ENCODE measurements at places on chromosomes 2 and 18.

- no peak for DNase-seq
These were observed 127.5 kb downstream of the NFATC1 start for GRCh38 chr18:79523206-79523735.

DNA sequence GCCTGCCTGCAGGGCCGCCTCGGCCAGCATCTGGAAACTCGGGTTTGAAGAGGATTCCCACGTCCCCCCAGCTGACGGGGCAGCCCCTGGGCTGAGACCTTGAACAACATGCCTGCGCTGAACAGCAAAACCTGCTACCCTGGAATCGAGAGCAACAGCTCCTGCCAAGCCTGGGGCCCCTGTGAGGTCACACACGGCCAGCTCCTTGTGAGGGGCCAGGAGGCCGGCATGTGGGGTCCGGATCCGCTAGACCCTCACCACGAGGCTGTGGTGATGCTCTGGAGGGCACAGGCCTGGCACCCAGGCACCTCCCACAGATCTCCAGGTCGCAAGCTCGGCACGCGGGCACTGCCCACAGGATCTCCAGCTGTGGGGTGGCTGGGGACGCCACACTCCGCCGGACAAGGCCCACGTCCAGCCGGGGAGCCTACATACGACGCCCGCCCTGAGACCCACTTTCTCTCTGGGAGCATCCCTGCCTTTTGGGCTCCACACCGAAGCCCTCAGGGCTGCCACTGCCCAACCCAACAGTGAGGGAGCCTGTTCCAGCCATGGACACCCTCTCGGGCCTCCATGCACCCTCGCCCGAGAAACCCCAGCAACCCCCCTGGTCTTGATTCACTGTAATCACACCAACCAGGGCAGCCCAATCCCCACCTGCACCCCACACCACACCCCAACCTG, 34.1 kb downstream of the SLC66A2 start:
- DNase-seq, result no peak

DNA sequence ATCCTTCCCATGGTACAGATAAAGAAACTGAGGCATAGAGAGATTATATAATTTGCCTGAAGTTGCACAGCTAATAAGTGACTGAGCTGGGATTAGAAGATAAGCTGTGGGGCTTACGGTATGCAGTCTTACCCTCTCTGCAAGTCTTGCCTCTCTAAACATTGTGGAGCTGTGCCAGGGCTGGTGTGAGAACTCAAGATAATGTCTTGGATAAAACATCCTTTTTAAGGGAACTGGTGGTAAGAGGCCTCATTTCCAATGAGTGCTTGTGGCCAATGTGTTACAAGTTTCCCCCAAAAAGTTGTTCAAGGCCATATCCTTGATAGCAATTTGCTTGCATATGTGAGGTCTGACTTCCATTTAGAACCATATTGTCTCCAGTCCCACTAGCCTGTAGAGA, 84.3 kb upstream of the ETAA1 start:
- no peak for DNase-seq

GRCh38 chr2:214077727-214078126, 333.1 kb upstream of the VWC2L start:
- no peak for DNase-seq

- DNase-seq, result no peak
These were observed 100.7 kb downstream of the ANKRD44 start for GRCh38 chr2:197209742-197210408.

GRCh38 chr2:232441147-232441651, 14.8 kb upstream of the ALPI start:
- DNase-seq, result no peak

DNA sequence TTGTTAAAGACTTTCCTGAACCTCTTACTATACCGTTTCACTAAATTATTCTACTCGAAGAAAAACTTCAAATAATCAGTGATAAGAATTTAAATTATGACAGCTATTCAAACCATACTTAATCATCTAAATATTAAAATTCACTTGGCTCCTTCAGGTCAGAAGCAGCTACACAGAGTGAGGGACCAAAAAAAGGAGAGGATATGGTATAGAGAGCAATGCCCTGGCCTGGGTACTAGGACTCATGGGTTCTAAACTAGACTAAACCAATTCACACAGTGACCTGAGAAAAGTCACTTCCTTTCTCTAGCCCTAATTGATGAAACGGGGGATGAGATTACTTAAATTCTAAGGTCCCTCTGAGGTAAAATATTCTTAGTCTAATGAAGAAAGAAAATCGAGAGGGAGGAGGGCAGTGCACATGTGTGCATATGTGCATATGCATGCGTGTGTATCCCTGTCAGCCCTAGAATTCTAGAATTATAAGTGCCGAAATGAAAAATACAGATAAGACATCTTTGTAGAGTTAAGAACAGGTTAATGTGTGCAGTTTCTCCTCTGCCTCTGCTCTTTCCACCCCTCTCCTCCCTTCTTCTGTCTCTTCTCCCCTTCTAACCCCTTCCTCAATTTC, 11.2 kb downstream of the STRN start:
- no peak for DNase-seq

DNA sequence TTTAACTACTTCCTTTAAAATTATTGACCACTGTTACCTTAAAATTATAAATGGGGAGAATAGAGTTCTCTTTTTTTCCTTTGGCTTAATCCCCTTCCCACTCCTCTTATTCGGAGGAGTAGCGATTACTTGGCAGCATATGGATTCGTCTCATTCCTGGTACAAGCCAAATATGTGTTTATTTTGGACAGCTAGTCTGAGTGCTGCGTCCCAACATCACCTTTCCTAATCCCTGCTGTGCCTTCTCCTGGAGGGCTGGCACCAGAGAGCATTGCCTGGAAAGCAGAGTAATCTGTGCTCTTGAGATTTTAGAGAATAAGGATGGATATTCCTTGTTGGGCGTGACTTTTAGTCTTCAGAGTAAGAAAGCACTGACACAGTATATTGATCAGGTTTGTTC, 185.6 kb downstream of the AGAP1 start:
- no peak for DNase-seq

DNA sequence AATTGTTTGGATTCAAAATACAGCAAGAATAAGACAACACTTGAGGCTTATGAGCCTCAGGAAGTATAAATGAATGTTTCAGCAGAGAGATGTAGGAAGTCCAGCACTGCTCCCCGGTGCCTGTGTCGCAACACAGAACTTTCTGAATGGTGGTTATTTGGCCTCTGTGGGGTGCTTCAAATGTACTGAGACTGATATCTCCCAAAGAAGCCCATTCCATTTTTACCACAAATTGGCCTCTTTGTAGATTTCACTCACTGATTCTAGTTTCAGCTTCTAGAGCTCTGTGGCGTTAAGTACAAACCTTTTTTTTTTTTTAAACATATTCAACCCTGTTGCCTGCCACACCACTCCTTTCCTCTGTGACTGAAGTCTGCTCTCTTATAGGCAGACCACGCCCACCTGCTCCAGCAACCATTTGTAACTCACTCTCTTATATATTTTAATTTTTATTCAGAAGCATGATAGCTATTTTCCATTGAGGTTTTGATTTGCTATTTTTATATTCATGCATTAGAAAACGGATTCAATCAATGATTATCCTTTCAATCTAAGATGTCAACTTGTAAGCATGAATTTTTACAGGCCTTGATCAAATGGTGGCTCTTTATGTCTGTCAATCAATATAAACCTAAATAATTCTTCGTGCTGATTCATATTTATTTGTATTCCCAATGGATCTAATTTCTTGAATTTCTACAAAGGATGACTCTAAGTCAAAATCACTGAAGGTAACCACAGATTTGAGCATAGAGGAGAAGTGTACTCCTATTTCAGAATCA, 277.1 kb upstream of the CCDC68 start:
- DNase-seq, result peak; percentile 31

DNA sequence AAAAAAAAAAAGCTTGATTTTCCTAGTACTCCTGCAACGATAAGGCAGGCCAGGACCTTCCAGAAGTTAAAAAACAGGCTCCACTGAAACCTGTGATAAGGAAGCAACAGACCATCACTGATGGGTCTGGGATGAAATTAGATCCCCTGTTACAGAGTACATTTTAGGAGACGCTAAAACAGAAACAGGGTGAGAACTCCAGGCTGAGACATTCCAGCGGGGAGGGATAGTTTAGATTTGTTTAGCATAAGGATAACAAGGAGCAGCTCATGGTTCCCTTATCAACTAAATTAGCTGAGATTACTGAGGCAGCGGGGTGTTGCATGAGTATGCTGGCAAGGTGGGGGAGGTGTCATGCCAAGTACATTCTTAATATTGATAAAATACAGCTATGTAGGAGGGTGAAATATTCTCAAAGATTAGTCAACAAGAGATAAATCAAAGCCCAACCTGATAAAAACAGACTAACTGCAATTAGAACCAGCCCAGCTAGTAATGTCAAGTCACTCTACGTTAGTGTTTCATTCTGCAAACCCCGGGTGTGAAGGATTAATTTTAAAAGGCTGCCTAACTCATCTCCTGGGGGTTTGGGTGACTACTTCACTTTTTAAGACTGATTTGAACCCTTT, 75.0 kb upstream of the BZW1 start:
- no peak for DNase-seq

DNA sequence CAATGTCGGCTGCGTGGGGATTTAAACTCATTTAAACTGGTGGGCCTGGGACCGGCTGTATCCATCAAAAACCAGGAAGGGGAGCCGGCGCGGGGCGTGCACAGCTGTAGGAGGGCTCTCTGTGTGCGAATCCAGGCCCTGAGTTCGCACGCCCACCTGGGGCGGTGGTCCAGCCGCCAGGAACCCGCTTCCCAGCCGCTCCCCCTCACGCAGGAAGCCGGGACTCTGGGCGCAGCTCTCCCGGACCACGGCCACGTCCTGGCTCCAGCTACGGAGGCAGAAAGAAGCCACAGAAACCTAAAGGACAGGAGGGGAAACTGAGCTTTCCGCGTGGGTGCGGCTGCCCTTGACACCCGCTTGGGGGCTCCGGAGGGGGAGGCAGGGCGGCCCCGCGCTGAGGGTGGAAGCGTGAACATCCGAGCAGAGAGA, 80.6 kb downstream of the GFPT1 start:
- no peak for DNase-seq

GRCh38 chr2:85400023-85400422, 10.1 kb downstream of the CAPG start:
- DNase-seq, result no peak

- peak; percentile 62 for DNase-seq
These were observed 923 bp downstream of the FIGLA start for GRCh38 chr2:70789304-70790135.

GRCh38 chr2:226637383-226637782, 162.2 kb downstream of the IRS1 start:
- DNase-seq, result no peak

GRCh38 chr18:28728891-28729290, 552.0 kb upstream of the CDH2 start:
- DNase-seq, result peak; percentile 51

GRCh38 chr2:118779362-118779761, 68.1 kb downstream of the EN1 start:
- no peak for DNase-seq

- DNase-seq, result no peak
These were observed 860.9 kb upstream of the CNTNAP5 start for GRCh38 chr2:123164216-123164615.

DNA sequence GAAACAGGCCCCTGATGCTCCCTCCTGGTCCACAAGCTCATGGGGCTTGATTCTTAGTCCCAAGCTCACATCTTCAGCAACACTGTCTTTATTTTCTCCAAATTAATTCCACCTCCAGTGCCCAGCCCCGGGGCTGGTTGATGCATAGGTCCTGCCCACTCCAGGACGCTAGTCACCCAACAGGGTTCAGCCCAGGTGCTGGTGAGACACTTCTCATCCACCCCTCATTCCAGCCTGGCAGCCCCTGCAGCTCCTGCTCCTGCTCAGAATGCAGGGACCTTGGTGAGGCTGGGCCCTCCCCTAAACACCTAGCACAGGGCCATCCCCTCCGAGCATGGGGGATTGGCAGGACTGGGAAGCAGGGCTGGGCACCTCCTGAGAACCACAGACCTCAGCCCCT, 25.7 kb downstream of the STEAP3 start:
- DNase-seq, result no peak

GRCh38 chr2:212381428-212382102, 157.0 kb downstream of the ERBB4 start:
- no peak for DNase-seq

GRCh38 chr2:191276792-191277465, 31.7 kb downstream of the MYO1B start:
- no peak for DNase-seq

GRCh38 chr2:46032161-46032813, 264.9 kb upstream of the EPAS1 start:
- no peak for DNase-seq

DNA sequence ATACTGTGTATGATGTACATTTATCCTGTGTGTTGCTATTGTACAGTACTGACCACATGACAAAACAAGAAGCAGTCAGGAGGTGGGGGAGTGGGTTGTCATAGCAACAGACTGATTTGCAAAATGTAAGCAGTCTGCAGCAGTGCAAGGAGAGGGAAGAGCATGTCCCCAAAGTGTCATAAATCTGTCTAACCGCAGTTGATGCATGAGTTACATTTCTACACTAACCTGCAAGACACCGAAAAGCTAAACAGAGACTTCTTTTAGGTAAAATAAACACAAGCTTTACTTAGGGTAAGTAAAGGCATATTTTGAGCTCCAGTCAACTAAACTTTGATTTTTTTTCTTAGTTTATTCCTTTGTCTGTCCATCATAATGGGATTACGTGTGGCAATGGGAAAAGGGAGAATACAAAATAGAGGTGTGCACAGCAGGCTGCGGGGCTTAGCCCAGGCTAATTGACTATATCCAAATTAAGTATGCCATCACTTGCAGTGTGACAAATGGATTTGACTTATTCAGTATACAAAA, 134.5 kb downstream of the MEIS1 start:
- peak; percentile 57 for DNase-seq

DNA sequence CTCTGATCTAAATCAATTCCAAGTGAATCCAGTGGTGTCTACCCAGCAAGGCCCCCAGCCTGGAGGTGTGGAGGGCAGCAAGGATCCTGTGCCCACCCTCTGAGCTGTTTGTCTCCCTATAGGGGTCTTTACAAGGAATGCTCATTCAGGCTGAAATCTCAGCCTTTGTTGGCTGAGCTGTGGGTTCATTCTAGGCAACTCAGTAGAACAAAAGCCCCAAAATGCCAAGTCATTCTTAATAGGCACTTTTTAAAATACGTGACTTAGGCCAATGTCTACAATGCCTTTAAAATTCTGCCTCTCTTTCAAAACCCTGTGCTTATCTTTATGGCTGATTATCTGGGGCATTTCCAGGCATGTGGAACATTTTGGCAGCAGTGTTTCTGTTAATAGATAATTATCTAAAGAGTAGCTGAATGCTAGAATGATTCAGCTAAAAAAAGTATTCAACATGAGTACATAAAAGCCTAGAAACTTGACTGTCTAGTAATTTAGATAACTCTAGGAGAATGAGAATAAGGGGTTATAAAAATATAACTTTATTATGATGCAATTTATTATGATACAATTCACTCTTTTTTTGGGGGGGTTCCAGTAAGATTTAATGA, 7.4 kb downstream of the UGT1A6 start:
- DNase-seq, result no peak

- DNase-seq, result no peak
These were observed 146.5 kb downstream of the ASB1 start for GRCh38 chr2:238573065-238573778.

Measured in EL (cell line).